ENCODE measurements at places on chromosomes 6 and 20.

- DNase-seq: no peak
These were observed 105.2 kb downstream of the TFAP2A start for GRCh38 chr6:10309457-10310329.

GRCh38 chr6:6701864-6702263 is 113.3 kb downstream of the LY86 start:
- no peak for DNase-seq

DNA sequence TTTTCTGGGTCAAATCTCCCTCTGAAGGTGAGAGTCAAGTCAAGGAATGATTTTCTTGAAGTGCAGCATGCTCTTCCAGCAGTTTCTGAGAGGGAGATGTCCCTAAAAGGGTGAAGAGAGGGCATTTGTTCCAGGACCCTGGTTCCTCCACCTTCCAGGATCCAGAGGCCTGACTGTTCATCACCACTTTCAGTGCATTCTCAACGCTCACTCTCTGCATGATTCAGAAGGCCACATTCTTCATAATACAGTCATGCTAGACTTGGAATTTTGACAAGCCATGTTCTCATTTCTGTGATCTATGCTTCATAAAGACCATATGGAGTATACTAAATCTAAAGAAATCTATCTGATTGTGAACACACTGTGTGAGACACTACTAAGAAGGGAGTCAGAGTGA is 85.1 kb downstream of the PDE7B start:
- no peak for DNase-seq

DNA sequence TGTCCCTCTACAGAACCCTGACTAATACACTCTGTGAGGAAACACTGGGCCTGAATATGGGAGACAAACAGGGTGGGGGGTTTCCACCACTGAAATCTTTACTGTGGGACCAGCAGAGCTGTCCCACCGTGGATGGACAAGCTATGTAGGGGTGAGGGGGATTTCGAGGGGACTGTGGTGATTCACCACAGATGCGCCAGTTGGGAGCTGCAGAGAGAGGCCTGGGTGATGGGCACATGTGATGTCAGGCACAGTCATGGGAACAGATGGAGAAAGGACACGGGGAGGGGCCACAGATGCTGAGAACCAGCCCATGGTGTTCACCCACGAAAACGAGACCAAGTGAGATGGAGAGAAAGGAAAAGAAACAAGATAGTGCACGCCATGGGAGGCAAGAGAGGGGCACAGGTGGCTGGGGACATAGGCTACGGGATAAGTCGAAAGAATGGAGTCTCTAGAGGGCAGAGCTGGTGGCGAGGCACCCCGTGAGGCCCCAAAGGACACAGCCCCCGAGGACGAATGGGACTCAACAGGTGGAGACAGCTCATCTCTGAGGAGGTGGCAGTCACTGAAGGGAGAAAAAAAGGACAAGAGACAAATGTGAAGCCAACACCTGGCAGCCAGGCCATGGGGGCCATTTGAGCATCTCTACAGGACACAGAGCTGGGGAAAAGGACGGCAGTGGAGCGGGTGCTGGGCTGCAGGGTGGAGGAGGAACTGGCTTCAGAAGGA is 10.5 kb upstream of the RAMACL start:
- no peak for DNase-seq

DNA sequence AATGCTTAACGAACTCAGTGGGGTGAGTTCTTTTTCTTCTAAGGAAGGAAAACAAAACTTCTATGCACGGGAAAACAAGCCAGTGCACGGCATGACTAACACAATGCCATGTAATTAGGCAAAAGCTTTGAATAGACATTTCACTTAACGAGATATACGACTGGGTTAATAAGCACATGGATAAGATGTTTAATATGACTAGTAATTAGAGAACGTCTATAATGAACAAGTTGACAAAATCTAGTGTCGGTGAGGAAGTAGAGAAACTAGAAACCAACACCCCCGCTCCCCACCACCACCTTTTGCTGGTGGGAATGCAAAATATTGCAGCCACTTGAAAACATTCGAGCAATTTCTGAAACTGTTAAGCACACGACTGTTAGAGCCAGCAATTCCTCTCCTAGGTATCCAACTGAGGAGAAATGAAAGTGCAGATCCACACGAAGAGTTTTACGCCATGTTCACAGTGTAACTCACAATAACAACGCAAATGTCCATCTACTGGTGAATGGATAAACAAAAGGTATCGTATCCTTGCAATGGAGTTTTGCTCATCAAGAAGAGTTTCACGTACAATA is 644.9 kb upstream of the AGPAT4 start:
- no peak for DNase-seq

DNA sequence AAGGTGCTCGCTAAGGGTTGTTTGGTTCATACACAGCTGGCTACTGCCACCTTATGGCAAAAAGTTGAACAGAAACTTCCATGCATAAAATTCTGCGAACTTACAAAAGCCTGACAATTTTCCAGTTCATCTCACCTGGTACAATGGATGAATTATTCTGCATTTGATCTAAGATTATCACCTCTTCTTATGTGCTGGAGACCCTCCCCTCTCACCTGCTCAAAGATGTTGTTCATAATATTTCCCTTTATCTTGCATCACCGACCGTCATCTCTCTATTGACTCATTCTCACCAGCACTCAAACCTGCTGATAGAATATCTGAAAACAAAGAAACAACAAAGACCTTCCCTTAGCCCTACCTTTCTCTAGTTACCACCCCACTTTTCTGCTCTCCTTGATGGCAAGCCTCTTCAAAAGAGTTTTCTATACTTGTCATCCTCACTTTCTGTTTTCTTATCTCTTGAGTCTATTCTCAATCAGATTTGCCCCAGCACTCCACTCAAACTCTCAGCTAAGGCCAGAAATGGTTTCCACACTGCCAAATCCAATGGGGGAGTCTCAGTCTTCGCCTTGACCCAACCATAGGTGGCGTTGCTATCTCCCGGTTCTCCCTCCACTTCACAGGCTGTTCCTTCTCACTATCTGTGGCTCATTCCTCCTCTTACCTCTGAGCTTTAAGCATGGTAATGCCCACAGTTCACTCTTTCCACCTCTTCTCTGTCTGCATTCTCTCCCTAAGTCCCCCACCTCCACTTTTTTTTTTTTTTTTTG is 25.8 kb downstream of the SNRNP48 start:
- DNase-seq: no peak

DNA sequence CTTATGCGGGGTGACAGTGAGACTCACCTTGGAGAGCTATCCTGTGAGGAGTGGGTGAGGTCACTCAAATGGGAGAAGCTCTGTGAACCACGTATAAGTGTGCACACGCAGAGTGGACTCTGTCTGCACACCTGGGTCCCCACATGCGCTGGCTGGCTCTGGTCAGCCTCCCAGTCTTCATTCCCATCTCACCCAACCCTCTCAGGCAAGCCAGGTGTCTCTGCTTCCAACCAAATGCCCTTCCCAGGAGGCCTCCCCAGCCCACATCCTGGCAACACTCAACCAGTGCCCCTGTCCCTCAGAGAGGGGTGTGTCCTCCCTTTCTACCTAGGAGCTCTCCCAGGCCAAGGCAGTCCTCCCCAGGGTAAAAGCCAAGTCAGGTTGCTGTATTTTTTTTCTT is 8.0 kb upstream of the PI16 start:
- no peak for DNase-seq

DNA sequence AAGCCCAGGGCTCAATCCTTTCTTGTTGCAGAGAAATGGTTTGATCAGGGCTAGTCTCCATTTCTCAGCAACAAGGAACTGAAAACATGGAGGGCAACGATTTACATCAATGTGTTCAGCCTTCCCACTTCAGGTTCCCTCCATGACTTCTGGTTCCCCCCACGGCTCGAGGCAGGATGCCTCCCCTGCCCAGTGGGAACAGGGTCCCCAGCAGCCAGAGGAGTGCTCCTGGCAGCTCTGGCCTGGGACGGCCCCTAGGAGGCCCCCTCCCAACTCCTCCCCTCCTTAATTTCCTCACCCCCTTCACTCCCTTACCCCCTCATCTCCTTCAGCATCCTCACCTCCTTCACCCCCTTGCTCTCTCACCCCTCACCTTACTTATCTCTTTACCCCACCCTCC is 283.8 kb downstream of the CDC5L start:
- DNase-seq: no peak

- no peak for DNase-seq
These were observed 74.0 kb upstream of the BHLHE23 start for GRCh38 chr20:63080811-63081210.

DNA sequence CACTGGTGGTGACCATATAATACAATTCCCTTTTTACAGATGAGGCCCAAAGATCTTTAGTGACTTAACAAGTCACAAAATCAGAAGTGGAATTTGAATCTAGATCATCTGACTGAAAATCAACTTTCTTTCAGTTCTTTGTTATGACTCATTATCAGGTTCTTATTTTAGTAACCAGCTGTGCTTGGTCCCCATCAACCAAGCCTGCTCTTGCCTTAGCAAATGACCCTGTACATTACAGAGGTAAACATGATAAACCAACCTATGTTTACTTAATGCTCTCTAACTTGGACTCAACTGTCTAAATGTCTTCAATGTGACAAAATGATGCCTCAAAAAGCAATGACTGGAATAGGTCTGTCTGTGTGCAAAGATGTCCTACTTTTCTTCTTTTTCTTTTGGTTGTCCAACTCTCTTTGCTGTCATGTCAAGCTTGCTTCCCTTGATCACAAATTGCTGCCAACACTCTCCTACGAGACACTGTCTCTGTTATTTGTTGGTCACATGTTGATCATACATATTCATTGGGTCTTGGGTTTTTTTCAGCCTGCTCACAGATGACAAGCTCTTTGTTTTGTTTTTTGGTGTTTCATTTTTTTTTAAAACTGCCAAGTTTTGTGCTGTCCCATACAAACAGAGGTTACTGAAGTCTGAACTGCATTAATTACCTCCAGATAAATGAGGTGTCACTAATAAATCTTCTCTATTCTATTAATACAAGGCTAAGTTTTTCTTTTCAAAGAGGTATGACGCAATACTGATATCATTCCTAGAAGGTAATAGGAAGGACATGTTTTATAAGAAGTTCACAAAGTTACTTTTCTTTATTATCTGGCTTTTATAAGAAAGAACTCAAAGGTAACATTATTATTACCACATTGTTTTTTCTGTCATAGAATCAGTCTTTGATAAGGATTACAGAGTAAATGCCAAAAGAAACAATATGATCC is 62.2 kb upstream of the PLN start:
- no peak for DNase-seq

GRCh38 chr6:143698759-143699429 is 21.1 kb downstream of the PHACTR2 start:
- DNase-seq: no peak

DNA sequence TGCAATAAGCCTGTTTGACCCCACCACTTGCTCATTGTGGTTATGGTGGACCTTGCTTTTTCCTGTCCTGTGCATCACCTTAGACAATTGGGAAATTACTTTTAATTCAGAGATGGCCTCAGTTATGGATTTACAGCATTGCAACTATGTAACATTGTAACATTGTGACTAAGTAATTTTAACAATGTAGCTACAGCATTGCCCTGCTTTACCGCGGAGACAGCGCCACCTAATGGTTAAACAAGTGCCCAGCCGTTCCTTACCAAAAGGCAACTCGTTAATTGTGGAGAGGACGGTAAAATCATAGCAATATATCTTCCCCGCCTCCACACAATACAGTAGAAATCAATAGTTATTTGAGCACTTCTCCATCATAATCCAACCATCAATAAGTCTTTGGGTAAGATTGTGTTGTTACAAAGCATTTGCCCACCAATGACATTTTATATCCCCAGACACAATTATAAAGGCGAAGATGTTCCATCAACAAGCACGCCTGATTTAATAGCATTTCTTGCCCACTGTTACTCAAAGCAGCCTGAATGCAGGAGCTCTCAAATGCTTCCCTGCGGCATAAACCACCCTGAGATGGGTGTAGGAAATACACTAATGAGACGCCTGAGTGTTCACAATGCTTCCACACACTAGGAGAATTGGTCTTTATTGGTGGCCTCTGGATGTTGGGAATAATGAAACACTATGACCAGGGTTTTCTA is 93.7 kb downstream of the PROKR2 start:
- peak; percentile 22 for DNase-seq

DNA sequence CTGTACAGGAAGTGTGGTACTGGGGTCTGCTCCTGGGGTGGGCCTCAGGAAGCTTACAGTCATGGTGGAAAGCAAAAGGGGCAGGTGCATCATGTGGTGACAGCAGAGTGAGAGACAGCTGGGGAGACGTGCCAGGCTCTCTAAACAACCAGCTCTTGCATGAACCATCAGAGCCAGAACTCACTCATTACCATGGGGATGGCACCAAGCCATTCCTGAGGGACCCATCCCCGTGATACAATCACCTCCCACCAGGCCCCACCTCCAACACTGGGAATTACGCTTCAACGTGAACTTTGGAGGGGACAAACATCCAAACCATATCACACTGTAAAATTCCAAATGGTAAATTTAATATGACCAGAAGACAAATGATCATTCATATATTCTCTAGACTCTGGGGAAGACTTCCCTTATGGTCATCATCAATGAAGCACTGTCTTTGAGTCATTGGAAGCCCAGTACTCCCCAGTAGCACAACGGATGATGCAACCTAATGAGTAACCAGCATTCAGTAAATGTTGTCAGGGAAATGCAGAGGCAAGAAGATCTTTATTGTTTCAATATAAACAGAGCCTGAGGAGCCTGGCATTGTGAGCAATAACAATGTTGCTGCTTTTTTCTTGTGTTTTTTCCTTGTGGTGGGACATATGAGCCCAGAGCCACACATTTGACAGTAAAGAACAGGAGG is 48.2 kb upstream of the RALY start:
- no peak for DNase-seq

DNA sequence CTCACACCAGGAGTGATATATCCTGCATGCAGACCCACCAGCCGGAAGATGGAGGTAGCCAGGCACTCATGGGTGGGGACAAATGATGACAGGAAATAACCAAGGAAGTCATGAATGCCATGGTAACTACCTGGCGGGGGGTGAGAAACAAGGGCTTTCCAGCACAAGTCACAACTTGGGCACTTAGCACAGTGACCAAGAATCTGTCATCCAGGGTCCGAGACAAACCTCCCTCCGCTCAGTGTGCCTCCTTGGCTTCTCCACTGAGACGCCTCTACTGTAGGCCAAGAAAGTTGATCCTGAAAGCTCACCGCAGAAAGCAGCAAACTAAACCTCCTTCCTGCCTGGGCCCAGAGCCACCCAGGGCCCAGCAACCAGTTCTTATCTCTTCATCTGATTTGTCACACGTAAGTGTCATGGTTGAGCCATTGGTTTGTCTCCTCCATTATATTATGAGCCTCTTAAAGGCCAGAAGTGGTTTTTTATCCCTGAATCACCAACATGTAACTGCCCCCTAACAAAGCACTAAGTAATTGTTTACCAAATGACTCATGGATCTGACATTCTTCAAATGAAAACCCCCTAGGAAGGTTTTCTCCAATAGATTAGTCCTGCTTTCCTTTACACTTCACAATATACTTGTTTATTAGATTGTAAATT is 84.3 kb upstream of the TAB2 start:
- DNase-seq: peak; percentile 19

GRCh38 chr20:4550740-4551139 is 171.0 kb upstream of the PRND start:
- DNase-seq: no peak

Data from activated CD4-positive, alpha-beta T cell treated with anti-CD3 and anti-CD28 coated beads for 1 hour (primary cell).